ENCODE measurements at places on chromosomes 4 and X.

DNA sequence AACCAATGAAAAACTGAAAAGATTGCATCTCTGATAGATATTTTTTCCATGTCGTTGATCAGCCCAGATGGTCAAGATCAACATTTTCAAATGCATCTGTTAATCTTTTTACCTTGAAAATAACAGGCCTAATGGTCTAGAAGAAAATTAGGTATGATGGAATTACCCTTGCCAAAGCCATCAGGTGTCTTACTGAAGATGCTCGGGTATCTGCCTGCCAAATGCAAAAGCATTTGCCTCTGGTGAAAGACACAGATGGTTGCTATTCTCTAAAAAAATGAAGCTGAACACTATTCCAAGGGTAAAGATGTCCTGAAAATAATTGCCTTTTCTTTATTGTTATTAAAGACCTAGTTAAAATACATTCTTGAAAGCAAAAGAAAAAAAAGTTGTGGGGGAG lies 126.0 kb downstream of the FNIP2 start:
- DNase-seq, result no peak

GRCh38 chr4:85905761-85906160 lies 430.8 kb downstream of the ARHGAP24 start:
- DNase-seq, result no peak

DNA sequence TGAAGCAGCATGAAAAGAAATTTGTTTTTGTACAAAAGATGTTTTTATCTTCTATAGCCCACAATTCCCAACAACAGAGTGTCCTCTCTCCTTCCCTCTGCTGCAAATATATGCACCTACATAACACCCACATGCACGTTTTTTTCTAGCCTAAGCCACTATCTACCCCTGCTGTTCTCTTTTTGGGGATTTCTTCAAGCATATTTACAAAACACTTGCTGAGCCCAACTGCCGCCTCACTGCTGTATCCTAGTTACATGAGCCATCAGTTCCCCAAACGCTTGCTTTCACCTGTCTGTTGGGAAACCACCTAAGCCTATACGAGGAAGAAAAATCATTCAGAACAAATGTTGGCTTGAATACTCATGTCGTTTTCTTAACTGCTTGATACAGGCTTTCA lies 127.2 kb downstream of the CHRNA9 start:
- no peak for DNase-seq

GRCh38 chr4:26731351-26732035 lies 129.1 kb upstream of the STIM2 start:
- no peak for DNase-seq

DNA sequence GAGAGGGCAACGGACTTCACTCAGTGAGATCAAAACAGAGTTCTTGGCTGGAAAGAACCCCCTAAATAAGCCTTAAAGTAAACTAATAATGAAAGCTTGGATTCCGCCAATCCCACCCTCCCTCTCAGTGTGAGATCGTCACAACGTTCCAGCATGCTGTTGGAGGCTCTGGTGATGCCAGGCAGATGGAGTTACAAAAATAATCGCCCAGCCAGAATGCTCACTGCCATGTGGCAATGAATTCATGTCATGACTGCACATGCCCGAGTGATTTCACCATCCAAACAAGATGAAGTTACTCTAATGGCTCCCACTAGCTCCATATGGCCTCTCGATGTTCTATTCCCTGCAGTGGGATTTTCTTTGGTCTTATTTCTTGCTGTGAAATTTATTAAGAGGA lies 248.0 kb downstream of the SPATA18 start:
- DNase-seq, result no peak

All from iPS-NIHi11 (cell line).